ENCODE measurements at places on chromosomes 6 and 20. TPM values are rescaled to one million over a fixed set of nuclear protein-coding genes. Genes with fewer than 3 reads are reported as not detected.

The BNIP5 gene
- total RNA-seq, result 0.50 TPM

The ANKEF1 gene
- total RNA-seq, result 3.9 TPM

The RCAN2 gene
- not detected for total RNA-seq

The OLIG3 gene
- not detected for total RNA-seq

The PBOV1 gene
- total RNA-seq, result not detected

The VIP gene
- total RNA-seq, result not detected

The HLA-DMB gene
- total RNA-seq, result not detected

DNA sequence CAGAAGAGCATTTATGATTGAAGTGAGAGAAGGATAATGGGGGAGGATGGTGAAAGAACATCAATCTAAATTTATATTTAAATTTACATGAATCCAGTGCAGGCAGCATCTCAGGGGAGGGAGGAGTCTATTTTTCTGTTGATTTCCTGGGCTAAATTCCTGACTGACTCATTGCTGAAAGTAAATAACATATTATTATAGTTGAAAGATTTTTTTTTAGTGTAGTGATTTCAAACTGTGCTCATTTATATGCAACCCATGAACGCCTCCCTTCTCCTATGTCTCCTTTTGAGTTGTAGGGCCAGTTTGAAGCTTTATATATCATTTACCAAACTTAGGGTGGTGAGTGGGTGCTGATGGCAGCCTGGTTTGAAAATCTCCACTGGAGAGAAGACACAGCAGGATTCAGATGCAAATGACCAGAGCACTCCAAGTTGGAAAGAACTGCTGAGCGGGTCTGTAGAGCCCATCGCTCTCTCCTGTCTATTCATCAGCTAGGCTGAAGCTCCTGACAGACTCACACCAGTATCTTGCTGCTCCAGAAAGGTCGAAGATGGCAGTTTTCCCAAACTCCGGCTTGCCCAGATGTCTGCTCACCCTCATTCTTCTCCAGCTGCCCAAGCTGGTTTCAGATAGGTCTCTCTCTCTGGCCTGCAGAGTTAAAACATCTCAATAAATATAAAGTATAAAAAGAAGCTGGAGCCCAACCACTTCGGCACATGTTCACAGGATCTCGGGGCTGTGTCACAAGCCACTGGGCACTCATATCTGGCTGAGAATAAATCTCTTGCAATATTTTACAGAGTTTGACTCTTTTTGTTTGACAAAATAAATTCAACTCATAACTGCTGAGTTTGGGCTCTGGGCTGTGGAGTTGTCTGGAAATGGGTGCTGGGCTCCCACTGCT is 18.3 kb downstream of the BTN2A1 start:
- no peak for DNase-seq

- no peak for DNase-seq
Measured at GRCh38 chr6:111925296-111925695, 52.0 kb upstream of the FYN start.

DNA sequence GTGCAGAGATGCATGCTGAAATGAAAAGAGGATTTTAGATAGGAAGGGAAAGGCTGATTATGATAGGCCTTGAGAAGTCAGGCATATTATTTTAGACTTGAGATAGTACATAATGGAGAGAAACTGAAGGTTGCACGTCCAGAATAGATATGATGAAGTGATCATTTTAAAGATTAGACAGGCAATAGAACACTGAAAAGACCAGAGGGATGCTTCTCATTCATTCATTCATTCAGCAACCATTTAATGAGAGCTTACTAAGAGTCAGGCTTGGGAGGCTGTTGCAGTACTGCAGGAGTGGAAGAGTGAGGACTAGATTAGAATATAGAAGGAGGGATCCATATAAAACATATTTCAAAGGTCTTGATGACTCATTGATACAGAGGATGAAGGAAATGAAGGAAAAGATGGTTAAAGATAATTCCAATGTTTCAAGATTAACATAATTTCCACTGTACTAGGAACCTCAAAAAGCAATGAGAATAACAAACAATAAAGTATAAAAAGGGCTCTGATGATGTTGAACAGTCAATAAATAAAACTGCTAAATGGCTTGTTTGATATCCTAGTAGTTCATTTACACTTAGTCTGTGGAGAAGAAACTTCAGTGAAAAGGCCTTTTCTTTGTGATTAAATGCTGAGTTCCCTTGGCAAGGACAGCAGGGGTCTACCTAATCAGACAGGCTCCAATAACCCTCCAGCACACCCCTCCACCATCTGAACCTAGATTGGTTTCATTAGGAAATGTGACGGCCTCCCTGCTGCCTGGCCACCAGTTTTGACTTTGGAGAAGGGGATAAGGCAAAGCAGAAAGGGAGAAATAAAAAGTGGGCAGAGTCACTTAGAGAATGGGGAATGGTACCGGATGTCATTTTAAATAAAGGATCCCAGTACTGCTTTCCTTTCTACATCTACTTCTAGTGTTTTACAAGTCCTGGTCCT is 5.3 kb upstream of the FBXO9 start:
- DNase-seq, result no peak

- DNase-seq, result no peak
Measured at GRCh38 chr20:58058421-58059259, 169.8 kb downstream of the ANKRD60 start.

GRCh38 chr6:150366118-150366778 is 2.6 kb upstream of the IYD start:
- DNase-seq, result no peak

- DNase-seq, result no peak
Measured at GRCh38 chr6:138286698-138287097, 68.4 kb upstream of the PBOV1 start.

GRCh38 chr6:36847991-36848390 is 8.7 kb upstream of the CPNE5 start:
- DNase-seq, result no peak

GRCh38 chr6:6591778-6592465 is 3.4 kb downstream of the LY86 start:
- no peak for DNase-seq

- no peak for DNase-seq
Measured at GRCh38 chr20:37586078-37586477, 58.4 kb upstream of the BLCAP start.

DNA sequence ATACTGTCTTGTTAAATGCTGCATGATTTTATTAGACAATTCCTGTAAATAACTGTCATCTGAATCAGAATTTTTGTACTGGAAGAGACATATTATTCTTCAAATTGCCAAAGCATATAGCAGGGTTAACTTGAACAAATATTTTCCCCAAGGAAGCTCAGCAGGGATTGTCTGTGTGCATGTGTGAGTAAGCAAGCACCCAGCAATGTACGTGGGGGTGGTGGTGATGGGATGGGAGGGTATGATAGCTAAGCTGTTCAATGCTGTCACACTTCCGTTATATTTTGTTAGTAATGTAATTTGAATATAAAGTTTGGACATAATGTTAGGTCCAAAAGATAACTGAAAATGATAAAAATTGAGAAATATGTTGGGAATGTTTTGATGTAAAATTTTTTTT is 118.1 kb downstream of the MYB start:
- no peak for DNase-seq

Data from Caco-2 (cell line).